ENCODE measurements at places on chromosomes 2 and 18.

- DNase-seq: no peak
Measured at GRCh38 chr2:236758406-236758805, 188.8 kb downstream of the ACKR3 start.

DNA sequence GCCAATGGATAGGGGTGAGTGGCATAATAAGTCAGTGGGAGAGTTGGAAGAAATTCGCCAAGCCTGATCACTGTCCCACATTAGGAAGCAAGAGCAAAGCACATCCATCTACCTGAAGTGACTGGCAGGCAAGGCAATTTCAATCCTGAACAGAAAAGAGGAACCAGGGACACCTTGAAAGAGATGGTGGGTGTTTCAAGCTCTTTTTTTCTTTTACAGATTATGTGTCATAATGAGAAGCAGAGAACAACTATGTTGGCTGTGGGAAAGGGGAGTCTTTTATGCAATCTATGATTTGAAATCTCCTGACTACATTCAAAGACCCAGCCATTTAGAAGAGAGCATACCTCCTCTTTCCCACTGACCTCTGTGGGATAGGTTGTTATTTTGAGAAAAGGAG, 63.5 kb downstream of the TGIF1 start:
- no peak for DNase-seq

DNA sequence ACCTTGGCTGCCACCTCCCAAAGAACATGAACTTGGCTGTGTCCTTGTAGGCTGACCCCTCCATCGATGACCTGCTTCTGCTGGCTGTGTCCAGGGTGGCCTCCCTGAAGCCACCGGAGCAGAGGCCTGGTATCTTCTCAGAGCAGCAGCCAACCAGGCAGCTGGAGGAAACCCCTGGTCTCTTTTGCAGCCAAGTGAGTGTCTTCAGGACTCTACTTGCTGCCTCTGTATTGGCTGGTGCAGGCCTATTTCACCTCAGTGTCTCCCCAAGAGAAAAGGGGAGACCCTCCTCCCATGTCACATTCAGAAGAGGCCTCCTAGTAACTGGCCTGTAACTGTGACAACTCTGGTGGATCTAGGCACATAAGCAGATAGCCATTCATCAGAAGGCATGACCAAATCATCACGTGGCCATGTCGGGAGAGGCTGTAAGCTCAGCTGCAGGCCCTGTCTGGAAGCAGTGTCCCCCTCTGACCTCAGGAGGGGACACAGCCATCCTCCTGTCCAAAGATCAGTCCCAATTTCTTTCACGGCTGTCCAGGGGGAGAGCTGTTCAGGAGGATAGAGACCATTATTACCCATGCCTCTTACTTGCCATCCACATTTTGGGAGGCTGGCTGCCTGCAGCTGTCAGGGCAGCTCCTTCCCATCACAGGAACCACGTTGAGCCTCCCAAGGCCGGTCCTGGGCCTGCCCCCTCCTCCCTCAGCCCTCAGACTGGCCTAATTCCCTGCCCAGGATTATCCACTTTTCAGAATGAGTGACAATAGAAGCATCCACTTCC, 20.9 kb upstream of the ROCK2 start:
- DNase-seq: no peak

DNA sequence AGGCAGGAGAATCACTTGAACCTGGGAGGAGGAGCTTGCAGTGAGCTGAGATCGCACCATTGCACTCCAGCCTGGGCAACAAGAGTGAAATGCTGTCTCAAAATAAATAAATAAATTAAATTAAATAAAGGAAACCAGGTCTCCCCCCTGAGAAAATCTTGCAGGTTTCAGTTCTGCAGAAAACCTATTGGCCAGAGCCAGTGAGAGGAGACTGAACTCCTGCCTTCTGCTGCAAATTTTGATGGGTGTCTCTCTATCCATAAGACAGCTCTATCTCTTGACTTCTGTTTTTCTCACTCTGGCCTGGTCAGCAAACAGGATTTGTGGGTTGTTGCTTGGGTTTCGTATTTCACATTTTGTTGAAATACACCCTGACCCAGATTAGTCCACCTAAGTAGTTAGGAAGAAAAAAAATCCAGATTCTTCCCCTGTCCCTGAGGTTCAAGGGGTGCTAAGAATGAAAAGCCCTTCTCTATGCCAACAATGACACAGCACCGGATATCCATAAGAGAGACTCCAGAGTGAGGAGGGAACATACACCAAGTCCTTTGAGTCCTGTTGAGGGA, 86.7 kb upstream of the MAP4K4 start:
- DNase-seq: no peak

DNA sequence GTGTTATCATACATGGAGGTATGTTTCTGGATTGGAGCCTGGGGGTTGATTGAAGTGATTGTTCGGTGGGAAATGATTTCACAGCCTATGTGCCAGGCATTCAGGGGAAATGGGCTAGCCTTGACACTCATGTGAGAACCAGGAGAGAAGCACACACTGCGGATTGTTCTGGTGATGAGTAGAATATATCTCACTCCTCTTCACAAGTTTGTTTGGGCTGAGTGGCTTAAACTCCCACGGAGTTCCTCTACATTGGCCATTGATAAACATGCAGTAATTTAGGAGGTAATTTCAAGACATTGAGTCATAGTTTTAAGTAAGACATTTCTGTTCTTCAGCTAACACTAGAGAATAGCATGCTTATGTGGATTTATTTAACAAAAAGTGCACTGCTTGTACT, 498.9 kb upstream of the NETO1 start:
- no peak for DNase-seq

- no peak for DNase-seq
Measured at GRCh38 chr2:16478434-16479210, 187.0 kb downstream of the CYRIA start.

DNA sequence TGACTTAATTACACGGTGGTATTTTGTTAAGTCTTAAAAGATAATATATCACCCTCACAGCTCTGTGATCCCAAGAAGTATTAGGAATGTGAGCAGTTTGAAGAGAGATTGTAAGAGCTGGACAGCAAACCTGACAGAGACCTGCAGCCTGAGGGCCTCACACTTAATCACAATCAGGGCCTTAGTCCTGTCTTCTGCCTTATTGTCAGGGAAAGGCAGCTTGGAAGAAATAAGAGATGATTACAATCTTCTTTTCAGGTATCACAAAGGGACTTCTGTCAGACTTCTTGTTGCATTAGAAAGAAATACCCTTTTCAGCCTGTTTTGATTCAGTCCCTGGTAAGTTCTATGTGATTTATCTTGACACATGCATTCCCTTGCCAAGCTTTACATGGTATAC, 1433.8 kb upstream of the SLC39A10 start:
- no peak for DNase-seq

DNA sequence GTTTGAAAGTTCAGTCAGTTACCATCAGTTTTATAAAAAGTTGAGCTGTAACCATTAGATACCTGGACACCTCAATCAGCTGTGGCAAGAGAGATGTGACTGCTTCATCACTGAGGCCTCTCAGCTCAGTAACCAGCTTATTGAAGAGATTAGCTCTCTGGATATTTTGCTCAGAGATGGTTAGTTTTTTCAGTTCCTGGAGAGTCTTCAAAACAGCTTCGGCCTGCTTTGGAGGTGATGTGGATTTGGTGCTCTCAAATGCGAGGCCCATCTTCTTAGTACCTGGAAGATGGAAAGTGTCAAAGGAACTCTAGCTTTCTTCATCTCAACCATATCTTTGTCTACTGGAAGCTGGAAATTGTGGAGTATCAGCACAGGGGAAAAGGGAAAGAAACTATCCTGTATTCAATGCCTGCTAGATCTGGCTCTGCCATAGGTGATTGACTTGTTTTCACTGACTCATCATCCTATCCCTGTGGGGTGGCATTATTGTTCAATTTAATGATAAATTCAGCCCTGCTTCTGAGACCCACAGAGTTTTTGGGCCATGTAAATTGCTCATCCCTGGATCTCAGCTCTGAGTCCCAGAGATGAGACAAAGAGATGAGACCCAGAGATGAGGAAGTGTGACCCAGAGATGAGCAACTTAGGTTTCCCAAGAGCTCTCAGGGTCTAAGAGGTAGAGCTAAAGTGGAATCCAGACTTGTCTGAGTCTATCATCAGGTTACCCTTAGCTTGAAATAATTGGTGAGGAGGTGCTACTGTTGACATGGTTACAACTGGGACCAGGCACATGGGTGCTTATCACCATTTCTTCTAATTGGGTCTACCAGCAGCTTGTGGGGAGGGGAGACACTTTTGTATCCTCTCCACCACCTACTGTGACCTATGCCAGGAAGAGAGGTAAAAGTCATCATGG, 10.4 kb downstream of the APOB start:
- no peak for DNase-seq

- no peak for DNase-seq
Measured at GRCh38 chr2:109256111-109256510, 127.1 kb downstream of the SH3RF3 start.

DNA sequence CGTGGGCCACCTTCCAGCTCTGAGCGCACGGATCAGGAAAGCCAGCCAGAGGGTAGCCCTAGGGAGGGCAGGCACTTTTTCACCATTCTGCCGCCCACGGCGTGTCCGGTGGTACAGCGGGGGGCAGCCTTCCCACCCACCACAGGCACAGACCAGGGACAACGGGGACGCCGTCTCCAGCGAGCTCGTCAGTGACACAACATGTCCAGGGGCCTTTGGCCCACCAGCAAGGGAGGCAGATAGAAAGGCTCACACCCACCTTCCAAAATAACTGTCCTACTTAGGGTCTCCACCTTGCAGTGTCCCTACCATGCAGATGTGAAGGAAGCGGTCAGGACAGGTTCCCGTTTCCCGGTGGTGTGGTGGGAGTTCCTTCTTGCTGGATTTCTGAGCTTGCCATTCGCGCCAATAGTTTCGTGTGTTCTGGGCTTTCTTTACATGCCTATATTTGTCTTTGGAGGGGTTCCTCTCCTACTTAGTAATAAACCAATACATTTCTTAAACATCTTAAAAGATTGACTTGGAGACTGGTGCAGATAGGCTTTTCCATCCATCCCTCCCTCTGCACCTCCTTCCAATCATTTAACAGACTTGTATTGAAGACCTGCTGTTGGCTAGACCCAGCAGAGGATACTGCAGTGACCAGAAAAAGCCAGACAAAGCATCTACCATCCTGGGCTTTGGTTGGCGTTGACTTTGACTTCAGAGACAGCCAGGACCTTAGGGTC, 872 bp downstream of the ASB1 start:
- DNase-seq: peak; percentile 26

GRCh38 chr2:181988154-181988924, 2.7 kb downstream of the PPP1R1C start:
- DNase-seq: no peak

- no peak for DNase-seq
Measured at GRCh38 chr2:135947483-135947882, 37.9 kb downstream of the DARS1 start.

DNA sequence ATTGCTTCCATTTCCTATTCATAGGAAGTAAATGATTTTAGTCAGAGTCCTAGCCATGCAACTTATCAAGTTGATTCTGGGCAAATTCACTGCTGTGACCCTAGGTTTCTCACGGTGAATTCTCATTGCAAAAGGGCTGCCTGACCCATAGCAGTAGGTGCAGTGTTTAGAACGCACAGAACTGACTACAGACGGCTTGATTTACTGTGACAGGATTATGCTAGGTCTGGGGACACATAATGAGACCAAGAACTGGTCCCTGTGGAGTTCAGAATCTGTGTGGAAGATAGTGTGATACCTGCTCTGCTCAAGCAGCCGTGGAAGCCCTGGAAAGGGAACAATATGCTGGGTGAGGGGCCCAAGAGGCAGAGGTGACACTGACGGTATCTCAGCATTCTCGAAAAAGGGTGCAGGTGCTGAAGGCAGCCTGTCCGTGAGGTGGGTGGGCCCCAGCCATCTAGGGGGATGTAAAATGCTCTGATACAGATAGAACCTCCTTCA, 46.4 kb downstream of the ABCG8 start:
- DNase-seq: no peak

DNA sequence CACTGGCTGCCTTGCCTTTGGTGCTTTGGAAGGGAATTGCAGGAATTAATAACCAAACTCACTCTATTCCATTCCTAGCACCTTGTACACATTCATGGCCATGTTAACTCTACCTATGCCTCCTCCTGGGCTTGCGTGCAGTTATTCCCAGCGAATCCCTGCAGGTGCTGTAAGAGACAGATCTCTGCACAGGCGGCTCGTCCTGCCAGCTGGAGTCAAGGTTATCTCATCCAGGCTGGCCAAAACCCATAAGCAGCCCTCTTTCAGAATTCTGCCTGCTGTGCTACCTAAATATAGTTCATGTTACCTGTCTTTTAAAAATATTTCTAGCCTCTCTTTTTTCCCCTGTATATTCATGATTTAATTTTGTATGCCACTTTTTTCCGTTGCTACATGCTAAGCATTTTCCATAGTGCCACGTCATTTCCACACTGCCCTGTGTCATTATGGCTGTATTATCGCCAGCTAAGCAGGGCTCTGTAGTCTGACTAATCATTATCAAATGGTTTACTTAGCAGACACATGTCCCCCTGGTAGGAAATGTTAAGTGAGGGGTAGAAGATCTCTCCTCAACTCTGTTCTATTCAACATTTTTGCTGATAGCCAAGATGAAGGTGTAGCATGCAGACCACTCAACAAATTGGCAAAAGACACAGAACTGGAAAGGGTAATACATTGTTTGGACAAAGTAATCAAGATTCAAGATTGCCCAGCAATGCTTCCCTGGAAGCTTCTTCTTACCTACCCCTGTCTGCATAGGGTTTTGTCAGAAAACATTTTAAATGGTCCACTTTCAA, 79.7 kb upstream of the TAF1B start:
- no peak for DNase-seq

DNA sequence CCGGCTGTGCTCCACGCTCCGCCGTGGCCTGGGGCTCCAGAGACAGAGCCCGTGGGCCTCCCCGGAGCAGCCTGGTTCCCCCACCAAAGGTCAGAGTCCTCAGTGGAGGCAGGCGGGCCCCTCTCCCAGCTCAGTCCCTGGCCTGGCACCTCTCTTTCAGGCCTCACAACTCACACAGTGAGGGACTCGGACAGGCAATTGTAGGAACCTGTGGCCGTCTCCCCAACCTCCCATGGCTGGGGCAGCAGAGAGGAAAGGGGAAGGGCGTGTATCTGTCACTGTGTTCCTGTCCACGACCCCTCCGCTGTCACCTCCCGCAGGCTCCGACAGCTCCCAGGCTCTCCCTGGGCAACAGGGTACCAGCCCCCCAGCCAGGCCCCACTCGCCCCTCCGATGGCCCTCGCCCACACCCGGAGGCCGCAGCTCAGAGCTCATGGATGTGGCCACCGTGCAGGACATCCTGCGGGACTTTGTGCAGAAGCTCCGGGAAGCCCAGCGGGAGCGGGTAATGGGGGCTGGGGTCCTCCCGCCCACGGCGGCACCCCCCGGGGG, 32.4 kb upstream of the SNED1 start:
- no peak for DNase-seq

- DNase-seq: no peak
Measured at GRCh38 chr2:98564541-98565132, 43.7 kb downstream of the COA5 start.

DNA sequence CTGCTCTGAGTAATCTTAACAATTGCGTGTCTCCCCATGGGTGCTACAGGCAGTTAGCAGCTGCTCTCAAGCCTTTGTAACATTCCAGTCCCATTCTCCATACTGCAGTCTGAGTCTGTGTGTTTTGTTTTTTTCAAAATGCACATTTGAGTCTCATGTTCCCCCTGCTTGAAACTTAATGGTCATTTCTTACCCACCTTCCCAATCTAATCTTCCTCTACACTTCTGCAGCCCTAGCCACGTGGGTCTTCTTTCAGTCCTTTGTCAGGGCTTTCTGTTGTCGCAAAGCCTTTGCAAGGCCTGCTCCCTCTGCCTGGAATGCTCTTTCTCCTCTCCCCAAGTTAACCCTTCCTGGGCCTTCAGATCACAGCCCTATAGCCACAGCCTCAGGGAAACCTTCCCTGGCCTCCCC, 24.5 kb downstream of the ELAC1 start:
- no peak for DNase-seq

GRCh38 chr18:59087391-59087790, 52.3 kb upstream of the SEC11C start:
- DNase-seq: no peak
